ENCODE measurements at places on chromosomes 2 and 18. TPM values are rescaled to one million over a fixed set of nuclear protein-coding genes. Genes with fewer than 3 reads are reported as not detected.

DNA sequence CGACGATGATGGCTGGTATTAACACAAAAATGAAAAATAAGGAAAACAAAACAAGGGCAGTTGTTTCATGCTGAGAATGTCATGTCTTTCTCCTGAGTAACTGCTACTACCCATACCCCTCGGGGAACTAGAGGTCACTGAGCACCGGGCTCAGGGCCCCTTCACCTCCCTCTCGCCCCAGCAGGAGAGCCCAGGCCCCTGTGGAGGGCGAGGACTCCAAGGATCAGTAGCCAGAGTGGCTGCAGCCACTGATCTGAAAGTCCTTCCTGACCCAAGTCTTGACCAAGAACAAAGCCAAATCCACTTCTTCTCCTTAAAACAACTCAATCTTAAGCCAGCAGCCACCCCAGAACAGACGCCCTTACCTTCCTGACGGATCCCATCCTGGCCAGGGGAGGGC, 25.5 kb downstream of the ST8SIA5 start:
- no peak for DNase-seq

DNA sequence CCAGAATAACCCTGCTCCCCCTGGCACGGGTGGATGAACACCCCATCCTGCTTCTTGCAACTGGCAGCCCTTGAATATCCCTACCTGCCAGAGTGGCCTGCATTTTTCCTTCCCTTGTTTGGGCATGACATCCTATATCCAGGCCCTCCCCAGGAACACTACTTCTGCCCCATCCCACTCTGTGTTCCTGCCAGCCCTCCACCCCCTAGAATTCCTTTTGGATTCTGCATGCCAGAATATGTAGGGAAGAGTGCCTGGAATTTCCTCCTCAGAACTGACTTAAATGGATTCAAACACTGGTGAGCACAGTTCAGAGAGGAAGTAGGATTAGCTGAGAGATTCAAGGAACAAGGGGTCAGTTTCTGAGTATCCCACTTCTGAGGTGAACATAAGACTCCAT, 123.5 kb upstream of the PELI1 start:
- no peak for DNase-seq

DNA sequence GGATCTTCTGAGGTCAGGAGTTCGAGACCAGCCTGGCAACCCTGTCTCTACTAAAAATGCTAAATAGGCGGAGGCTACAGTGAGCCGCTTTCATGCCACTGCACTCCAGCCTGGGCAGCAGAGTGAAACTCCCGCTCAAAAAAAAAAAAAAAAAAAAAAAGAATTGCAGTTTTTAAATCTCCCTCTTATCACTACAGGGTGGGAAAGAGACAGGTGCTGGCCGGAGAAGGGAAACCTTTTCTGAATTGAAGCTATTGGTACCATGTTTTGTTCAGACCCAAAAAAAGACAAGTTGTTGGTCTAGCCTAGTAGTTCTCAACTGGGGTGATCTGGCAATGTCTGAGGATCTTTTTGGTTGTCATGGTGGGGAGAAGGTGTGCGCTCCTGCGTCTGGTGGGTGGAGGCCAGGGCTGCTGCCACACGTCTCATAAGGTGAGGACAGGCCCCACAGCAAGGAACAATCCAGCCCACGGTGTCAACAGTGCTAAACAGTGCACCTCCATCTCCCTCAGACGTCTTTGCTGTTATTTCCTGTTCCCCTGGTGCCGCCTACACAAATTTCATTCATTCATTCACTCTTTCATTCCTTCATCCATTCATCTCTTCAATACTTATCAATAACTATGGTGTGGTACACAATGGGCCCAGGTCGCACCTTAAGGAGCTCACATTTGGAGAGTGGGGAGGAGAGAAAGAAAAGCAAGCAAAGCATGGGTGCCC, 28.8 kb upstream of the ODC1 start:
- DNase-seq, result no peak

DNA sequence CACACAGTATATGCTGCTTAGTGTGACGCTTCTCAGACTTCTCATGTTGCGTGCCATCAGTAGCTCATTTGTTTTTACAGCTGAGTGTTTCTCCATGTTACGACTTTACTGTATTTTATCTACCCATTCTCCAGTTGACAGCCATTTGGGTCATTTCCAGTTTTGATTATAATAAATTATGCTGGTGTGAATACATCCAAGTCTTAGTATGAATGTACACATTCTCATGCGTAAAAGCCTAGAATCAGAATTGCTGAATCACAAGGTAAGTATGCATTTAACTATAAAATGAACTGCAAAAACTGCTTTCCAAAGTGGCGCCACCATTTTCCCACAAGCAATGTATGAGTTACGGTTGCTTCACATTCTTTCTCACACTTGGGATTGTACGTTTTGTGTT, 184.2 kb upstream of the SLC35G4 start:
- DNase-seq, result no peak

GRCh38 chr2:193561054-193561453, 1366.3 kb upstream of the TMEFF2 start:
- DNase-seq, result no peak

- no peak for DNase-seq
These were observed 22.8 kb downstream of the CIDEA start for GRCh38 chr18:12276736-12277554.

- no peak for DNase-seq
These were observed 26.2 kb upstream of the PID1 start for GRCh38 chr2:229297247-229297646.

DNA sequence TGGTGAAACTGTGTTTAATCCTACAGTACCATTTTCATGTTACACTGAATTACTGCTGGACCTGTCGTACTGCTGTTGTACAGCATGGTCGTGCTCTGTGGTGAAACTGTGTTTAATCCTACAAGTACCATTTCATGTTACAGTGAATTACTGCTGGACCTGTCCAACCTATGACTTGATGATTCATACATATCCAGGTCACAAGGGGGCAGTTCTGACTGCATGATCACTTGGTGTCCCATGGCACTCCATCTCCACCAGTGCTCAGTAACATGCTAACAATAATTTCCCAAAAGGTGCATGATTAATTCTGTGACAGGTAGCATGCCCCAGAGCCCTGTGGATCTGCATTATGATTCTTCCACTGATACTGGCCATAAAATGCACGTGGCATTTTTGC, 101.6 kb downstream of the ADCYAP1 start:
- no peak for DNase-seq

- DNase-seq, result no peak
These were observed 36.8 kb upstream of the ATP8B1 start for GRCh38 chr18:57839942-57840381.

DNA sequence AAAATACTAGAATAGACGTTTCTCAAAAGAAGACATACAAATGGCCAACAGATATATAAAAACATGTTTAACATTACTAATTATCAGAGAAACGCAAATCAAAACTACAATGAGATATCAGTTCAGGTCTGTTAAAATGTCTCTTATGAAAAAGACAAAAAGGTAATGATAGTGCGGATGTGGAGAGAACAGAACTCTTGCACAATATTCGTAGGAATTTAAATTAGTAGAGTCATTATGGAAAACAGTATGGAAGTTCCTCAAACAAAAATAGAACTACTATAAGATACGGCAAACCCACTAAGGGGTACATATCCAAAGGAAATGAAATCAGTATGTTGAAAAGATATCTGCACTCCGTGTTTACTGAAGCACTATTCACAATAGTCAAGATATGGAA, 167.5 kb upstream of the CWC22 start:
- DNase-seq, result no peak

GRCh38 chr2:8496079-8496478, 185.8 kb upstream of the ID2 start:
- DNase-seq, result no peak

- DNase-seq, result peak; percentile 43
These were observed 53.4 kb upstream of the ODC1 start for GRCh38 chr2:10501451-10501961.

DNA sequence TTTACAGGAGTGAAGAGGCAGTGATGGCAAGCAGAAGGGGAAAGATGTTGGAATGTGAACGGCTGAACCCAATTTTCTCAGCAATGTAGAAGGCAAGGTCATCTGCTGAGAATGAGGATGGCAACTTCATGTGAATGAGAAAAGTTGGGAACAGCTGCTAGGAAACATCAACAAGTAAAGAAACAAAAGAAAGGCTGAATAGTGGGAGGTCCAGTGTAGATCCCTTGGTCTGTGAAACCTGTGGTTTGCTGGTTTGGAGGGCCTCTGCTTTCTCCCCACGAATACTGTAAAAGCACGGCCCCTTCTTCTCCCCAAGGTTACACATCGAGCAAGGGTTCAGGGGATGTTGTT, 27.4 kb downstream of the MARCHF4 start:
- DNase-seq, result no peak

DNA sequence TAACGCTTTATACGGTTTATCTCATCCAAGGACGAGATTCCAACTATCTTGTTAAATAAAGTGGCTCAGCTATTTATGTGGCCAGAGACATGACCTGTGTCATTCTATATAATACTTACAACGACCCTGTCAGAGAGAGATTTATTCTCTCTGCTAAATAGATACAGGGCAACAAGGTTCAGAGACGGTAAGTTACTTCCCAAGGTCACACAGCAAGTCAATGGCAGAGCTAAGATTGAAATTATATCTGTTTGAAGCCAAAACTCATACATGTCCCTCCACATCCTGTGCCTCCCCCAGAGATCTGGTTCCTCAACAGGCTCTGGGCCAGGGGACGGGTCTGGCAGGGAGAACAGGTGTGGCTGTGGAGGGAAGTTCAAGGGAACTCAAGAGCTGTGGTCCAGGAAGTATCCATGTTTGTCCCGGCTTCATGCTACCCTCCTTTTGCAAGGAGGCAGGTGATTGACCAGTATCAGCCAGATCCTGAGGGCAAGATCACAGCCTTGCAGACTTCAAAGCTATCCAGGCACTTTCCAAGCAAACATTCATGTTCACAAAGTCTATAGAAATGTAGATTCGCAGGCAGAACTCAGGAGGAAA, 99.8 kb downstream of the CAPN13 start:
- DNase-seq, result peak; percentile 30

The AQP12B gene
- not detected for total RNA-seq

The COLEC11 gene
- total RNA-seq, result 5.8 TPM

The KIAA2012 gene
- total RNA-seq, result not detected

The DNAH7 gene
- total RNA-seq, result 1.3 TPM

The CTAGE1 gene
- not detected for total RNA-seq

The BOLL gene
- not detected for total RNA-seq

The RNF138 gene
- total RNA-seq, result 21.7 TPM

The YPEL5 gene
- total RNA-seq, result 61.6 TPM
